ENCODE measurements at places on chromosomes 3 and 15.

GRCh38 chr3:152977366-152977765, 142.4 kb downstream of the P2RY1 start:
- no peak for DNase-seq

DNA sequence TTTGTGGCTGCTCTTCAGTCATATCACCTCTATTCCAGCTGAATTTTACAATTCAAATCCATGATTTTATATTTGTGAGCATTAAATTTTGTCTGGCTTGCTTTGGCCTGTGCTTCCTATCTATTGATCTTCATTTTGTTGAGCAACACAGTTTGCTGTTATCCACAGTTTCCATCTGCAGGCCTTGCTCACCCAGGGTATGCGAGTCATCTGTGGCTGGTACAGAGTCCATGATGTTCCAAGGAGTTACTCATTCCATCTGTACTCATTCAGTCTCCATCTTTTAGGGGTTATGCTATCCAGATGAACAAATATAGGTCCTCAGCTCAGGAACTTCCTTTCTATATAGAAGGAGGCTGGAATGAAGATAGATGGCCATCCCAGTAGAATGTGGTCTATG, 70.1 kb upstream of the CCK start:
- no peak for DNase-seq

GRCh38 chr15:70762469-70763119, 764 bp downstream of the UACA start:
- DNase-seq = peak; percentile 37

DNA sequence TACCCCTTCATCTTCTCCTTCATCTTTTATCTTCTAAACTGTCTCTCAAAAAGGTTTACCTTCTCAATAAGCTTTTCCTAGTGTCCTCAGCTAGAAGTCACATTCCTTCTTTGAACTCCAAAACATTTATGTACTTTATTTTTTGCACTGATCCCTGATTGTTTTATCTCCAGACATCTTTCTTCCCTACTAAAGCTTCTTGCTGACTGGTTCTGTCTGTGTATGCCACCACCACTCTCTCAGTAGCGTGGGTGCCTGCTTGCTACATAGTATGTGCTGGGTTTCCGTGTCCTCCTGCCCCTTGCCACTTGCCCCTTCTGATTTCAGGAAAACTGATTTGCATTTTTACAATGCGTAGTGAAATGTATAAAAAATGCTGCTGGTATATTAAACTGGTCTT, 24.0 kb downstream of the GTF2E1 start:
- no peak for DNase-seq

DNA sequence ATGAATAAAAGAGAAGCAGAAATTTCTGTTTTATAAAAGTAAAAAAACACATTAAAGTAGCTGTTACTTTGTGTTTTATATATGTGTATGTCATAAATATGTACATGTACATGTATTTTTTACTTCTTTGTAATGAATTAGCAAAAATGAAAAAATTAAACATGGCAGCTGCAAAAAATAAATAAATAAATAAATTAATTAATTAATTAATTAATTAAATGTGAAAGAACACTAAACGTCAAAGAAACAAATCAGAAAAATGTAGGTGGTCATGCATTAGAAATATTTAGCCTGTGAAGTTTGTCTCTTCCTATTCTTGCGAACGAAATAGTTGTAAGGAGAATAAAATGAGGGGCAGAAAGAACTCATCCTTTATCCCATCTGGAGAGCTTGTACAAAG, 357.0 kb downstream of the ZIC4 start:
- no peak for DNase-seq

DNA sequence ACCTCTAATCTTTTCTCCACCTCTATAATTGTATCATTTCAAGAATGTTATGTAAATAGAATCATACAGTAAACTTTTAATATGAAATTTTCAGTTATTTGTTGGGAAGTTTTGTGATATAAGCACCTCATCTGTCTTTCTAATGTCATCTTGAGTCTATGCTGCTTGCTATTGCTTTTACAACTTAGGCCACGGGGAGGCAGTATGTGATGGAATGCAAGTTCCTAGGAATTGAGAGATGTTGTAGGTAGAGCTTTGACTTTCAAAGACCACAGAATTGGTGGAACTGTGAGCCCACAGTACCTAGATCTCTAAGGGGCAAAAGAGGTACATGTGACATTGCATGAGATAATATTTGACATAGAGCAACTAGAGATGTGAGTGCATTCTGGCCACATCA, 328.3 kb downstream of the MFSD1 start:
- no peak for DNase-seq

- DNase-seq = no peak
These were observed 33.3 kb upstream of the MEIS2 start for GRCh38 chr15:37133602-37134001.

GRCh38 chr3:157122116-157122515, 37.8 kb downstream of the CCNL1 start:
- no peak for DNase-seq

Data from activated T-cell treated with anti-CD3 and anti-CD28 coated beads, Interleukin-2, amount 50 U/mL, for 1 hour (primary cell).